ENCODE measurements at places on chromosomes 5 and 9.

- ATAC-seq = peak; percentile 66
Measured at GRCh38 chr5:173954671-173955521, 34.1 kb upstream of the C5orf47 start.

- ATAC-seq = peak; percentile 13
Measured at GRCh38 chr5:16854351-16854750, 81.7 kb downstream of the MYO10 start.

DNA sequence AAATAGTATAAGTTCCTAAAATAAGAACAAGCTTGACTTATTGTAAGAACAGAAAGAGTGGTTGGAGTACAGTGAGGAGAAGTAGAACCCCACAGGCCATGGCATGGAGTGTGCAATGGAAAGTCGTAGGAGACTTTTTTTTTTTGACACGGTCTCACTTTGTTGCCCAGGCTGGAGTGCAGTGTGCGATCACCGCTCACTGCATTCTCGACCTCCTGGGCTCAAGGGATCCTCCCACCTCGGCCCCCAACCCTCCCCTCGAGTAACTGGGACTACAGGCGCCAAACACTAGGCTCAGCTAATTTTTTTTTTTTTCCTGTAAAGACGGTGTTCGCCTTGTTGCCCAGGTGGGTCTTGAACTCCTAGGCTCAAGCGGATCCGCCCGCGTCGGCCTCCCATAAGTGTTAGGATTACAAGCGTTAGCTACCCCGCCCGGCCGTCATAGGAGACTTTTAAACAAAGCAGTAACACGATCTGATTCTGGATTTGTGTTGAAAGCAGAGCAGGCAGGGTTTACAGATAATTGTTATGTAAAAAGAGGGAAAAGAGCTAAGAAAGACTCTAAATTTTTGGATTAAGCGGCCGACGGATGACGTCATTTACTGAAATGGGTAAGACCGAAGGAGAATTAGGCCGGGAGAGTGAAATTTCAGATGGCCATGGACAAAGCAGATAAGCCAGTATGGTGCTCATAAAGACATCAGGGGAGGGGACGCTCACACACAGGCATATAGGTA lies 752 bp downstream of the TSTD2 start:
- peak; percentile 6 for ATAC-seq

DNA sequence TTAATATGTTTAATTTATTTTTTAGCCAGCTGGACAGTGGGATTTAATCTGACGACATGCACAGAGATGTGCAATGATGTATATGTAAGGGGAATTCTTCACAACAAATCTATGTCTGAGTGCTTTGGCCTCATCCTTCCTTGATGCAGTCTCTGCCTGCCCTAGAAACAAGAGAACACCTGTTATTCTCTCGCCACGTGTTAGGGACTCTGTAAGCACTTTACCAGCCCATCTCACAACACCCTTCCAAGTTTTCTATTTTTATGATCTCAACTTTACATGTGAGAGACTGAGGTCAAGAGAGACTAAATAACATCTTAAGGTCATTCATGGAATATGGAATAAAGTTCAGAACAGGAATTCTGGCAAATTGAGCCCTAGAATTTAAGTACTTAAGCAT lies 123.0 kb upstream of the GAS1 start:
- ATAC-seq = no peak

DNA sequence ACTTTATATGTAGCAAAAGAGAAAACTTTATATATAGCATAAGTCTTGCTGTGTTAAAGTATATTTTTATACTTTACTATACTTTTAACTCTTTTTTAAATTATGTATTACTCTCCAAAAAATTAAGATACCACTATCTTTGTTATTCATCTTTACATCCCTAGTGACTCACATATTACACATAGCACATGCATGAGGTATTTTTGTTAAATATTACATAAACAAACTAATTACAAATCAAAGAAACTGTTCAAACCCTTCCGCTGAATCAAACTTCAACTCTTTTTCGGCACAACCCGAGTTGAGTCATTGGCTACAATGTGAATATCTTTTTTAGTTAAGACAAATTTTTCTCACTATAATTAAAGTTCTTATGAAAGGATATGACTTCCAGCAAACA lies 32.1 kb downstream of the NADK2 start:
- ATAC-seq = no peak

GRCh38 chr5:142683881-142684505 lies 1.9 kb downstream of the FGF1 start:
- ATAC-seq = peak; percentile 33

GRCh38 chr5:27171761-27172261 lies 133.4 kb upstream of the CDH9 start:
- ATAC-seq = no peak
